ENCODE measurements at places on chromosomes 3 and 15.

DNA sequence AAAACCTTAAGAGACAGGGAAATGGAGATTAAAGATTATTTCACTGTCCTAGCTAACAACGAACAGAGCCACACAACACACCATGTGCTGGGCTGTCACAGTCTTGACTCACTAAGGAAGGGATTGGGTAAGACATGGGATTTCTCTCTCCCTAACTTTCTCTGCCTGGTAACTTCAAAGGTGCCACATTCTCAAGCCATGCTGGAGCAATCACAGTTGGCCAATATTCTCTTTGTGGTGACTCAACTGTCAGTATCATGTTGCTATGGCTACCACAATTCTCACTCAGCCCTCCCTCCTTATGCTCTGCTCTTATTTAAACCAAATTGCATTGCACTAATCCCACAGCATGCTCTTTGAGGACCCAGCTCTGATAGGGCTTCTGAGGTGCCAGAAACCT lies 74.0 kb downstream of the OXNAD1 start:
- DNase-seq = no peak

DNA sequence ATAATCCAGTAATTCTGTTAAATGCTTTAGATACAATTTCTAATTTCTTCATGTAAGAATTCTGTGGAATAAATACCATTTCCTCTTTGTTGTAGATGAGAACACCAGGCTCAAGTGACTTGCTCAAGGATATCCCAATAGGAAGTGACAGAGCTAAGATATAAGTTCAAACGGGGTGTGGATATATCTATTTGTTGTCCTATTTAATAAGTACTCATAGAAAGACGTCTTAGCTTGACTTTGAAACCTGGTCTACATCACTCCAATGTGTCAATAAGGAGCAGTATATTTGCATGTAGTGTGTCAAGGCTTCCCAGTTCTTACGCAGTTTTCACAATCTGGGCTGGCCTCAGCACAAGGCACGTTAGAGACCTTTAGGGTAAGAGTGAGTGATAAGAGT lies 4.7 kb upstream of the GCSAM start:
- DNase-seq = no peak

GRCh38 chr15:52682781-52683180 lies 3.6 kb upstream of the ATOSA start:
- peak; percentile 78 for DNase-seq

GRCh38 chr3:46484388-46484787 lies 13.4 kb upstream of the RTP3 start:
- DNase-seq = no peak

- no peak for DNase-seq
These were observed 1.8 kb downstream of the OTOL1 start for GRCh38 chr3:161498259-161498921.

GRCh38 chr15:74787251-74788041 lies 5.6 kb downstream of the CSK start:
- DNase-seq = peak; percentile 84

DNA sequence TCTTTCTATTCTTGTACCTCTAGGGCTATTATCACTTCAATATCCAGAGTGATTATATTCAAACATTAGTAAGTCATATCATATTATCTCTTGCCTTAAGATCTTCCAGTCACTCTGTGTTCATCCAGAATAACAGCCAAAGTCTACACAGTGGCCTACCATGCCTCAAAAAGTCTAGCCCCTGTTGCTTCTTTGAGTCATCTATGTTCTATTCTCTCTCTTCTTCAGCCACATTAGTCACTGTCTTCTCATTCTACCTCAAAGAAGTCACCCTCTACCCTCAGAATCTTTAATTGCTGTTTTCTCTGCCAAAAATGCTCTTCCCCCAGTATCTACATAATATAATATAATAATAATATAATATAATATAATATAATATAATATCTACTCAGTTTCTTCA lies 356.0 kb downstream of the NLGN1 start:
- no peak for DNase-seq

DNA sequence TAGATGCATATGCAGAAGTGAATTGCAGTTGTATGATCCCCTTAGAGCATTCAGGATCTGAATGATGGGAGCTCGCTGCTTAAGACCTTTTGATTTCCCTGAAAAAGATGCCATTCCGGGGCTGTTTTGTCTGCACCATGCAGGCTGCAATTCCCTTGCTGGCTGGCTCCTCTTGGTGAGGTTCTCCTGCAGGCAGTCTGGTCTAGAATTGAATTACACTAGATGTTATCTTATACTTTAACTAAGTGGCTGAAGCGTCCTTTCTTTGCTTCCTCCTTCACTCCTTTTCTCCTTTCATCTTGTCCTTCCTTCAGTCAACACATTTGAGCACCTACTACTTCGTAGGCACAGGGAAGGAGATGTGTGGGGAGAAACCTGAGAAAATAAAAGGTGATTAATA lies 18.6 kb upstream of the MYZAP start:
- DNase-seq = no peak

DNA sequence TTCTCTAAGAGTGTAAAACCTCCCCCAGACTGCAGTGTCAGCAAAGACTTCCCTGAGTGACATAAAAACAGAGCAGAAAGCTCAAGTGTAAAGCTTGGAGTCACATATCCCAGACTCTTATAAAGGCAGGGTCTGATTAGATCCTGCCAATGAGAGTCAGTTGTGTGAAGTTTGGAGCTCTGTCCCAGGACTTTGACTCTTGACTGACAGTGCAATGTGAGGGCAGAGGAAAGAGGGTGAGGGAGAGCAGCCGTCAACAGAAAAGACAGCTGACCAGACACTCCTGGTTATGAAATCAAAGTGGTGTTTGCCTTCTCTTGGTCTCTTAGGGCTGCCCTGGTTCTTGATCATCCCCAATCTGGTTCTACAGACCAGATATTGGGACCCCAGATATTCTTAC lies 393.2 kb downstream of the ERC2 start:
- no peak for DNase-seq

- DNase-seq = no peak
These were observed 182.3 kb upstream of the FAM3D start for GRCh38 chr3:58848826-58849225.

DNA sequence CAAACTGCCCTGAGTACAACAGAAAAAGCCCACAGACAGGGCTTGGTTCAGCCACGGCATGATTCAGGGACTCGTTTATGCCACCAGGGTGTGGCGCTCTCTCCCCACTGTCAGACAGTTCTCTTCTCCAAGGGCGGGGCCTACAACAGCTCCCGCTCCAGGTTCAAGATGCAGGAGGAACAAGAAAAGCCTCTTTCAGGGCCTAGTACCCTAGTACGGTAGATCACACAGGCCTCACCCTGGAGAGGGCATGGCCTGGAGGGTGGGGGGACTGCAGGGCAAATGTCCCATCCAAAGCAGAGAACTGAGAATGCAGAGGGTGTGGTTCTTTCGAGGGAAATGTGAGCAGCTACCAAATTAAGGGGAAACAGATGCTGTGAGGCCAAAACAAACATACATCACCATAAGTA lies 12.0 kb downstream of the MESD start:
- DNase-seq = no peak

DNA sequence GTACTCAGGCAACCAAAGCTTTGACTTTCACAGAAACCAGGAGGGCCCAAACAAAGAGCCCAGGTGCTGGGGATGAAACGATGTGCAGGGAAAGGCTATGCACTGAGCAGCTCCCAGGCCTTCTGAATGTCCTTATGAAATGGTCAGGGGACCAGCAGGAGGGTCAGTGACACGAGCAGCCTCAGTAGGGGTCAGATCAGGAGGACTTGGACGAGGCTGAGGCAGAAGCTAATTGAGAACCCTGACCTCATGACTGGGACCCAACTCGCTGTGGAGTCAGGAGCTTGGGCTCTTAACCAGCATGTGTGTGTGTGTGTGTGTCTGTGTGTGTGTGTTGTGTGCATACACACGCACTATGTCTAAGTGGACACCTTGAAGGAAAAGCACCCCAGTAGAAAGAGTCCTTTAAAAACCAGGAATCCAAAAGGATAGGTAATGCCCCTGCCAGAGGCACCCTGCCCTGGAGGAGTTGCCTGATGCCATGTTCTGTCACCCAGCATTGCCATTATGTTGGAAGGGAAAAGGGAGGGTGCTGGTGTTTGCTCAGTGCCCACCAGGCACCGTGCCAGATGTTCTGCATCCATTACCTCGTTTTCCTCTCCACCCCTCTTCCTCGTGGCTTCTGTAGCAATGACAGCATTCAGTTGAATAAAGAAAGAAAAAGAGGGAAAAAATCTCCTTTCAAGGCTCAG lies 50.9 kb downstream of the CORO2B start:
- no peak for DNase-seq

- no peak for DNase-seq
These were observed 17.7 kb downstream of the FNDC3B start for GRCh38 chr3:172057059-172057458.

DNA sequence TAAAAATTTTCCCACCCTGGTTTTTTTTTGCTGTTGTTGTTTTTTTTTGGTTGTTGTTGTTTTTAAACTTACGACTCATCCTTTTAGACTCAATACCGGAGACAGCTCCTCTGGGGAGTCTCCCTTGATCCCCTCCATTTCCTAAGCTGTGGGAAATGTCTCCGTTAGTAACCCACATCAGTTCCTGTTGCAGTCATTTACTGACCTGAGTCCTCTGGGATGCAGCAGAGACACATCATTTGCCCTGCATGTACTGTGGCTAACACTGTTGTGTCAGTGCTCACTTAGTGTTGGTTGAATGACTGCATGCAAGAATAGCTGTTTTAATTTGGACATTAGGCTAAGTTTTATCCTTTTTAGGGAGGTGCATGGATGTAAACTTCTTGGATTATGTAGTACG lies 83.8 kb downstream of the MBNL1 start:
- no peak for DNase-seq

DNA sequence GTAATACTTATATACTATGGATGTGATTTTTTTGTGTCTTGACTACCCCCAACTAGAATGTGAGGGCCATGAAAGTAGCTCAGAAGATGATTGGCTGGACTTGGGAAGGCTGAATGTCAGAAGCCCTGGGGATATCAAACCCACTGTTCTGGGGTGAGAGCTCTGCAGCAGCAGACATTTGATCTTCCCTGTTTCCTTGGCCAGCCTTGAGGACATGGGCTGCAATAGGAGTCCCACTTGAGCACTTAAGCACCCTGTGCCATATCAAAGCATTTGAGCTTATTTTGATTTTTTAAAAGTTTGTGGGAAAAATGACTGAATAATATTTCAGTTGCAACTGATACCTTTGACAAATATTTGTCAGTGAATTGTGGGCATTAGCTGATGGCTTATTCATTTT lies 21.7 kb downstream of the GTF2E1 start:
- no peak for DNase-seq

GRCh38 chr15:71697236-71697635 lies 113.1 kb upstream of the NR2E3 start:
- no peak for DNase-seq

- no peak for DNase-seq
These were observed 118.1 kb downstream of the EBLN2 start for GRCh38 chr3:73179601-73180000.

- no peak for DNase-seq
These were observed 21.8 kb upstream of the MUSTN1 start for GRCh38 chr3:52856666-52857065.

DNA sequence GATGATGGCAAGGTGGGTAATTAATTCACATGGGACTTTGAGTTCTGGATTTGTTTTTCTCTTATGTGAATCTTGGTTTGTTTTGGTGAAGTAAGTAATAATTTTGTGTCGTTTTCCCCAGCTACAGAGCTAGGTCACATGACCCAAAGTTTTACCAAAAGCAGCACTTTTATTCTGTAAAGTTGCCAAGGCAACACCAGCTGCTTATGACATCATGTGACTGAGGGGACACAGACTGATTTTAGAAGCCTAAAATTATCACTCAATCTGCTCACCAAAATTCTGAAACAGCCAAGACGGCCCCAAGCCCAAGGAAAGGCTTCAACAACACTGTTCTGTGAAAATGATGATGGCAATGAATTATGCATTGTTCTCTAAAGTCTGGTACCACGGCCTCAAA lies 63.9 kb downstream of the MEX3B start:
- no peak for DNase-seq

DNA sequence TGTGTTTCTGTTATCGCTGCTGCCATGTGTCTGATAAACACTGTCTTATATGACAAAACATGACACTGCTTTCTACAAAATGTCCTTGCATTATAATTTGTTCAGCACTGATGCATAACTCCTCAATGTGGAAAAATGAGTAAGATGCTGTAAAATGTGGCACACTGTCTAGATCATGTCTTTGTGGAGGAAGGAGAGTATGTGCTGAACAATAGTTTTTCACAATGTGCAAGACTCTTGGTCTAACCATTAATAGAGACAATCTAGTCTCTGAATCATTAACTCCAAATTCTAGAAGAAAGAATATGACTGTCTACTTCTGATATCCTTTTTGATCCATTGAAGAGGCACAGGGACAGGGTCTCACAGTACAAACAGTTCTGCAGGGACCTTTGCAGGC lies 127.9 kb upstream of the RARB start:
- DNase-seq = no peak

DNA sequence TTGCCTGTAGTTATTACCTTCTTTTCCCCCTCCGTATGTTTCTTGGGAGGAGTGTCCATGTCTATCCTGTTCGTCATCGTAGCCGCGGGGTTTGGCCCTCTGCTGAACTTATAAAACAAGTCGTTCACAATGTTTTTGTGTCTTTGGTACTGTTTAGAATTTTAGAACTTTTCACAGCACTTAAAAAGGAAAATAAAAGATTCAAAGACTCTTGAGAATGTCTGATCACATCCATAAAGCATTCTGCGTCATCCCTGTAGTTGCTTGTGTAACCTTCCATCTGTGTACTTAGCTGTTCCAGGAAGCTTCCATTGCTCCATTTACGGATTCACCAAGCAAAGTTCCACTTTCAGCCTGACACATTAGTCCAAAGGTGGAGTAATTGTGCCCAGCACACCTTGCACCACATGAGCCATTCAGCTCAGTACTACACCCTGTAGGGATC lies 677.1 kb upstream of the NR2F2 start:
- DNase-seq = no peak

DNA sequence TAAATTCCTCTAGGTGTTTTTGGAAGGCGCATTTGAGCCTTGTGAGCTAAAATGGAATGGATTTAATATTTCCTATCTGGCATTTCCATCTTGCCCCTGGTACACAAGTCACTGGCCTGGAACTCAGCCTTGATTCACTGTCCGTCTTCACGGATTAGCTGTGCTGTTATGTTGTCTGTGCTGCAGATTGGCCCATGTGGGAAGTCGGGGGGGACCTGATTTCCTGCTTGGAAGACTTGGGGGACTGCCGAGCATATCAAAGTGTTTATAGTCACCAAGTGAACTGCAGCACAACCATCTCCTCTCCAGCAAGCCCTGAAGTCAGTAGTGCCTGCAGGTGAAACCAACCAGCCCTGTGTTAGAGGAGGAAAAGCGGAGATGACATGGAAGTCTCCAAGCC lies 12.2 kb downstream of the GHRL start:
- DNase-seq = no peak

GRCh38 chr15:66879531-66880368 lies 177.7 kb downstream of the SMAD6 start:
- DNase-seq = no peak

DNA sequence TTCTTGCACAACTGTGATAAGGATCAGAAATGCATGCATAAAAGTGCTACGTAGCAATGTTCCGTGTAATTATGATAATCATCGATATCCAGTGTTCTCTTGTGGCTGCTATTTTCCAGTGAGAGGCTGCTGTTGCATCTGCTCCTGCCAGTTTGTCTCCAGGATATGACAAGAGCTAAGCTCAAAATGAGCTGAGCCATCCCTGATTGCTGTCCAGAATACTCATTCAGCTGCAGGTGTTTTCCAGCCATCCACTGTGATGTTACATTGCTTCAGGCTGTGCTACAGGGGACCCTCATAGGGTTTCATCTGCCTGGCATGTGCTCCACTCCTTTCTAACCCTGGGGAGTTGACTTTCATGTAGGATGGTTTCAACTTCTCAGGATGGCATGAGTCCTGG lies 976.0 kb downstream of the ROBO1 start:
- no peak for DNase-seq
